ENCODE measurements at places on chromosomes 1 and 21. TPM values are rescaled to one million over a fixed set of nuclear protein-coding genes. Genes with fewer than 3 reads are reported as not detected.

CDC42 gene
- polyA plus RNA-seq = 369 TPM

SEC22B gene
- 42.8 TPM for polyA plus RNA-seq

F3 gene
- polyA plus RNA-seq = 41.2 TPM

MAEL gene
- polyA plus RNA-seq = 1.9 TPM

SMAP2 gene
- 25.2 TPM for polyA plus RNA-seq

- no peak for DNase-seq
Observed at GRCh38 chr1:43849670-43850069, 83.9 kb upstream of the ARTN start.

DNA sequence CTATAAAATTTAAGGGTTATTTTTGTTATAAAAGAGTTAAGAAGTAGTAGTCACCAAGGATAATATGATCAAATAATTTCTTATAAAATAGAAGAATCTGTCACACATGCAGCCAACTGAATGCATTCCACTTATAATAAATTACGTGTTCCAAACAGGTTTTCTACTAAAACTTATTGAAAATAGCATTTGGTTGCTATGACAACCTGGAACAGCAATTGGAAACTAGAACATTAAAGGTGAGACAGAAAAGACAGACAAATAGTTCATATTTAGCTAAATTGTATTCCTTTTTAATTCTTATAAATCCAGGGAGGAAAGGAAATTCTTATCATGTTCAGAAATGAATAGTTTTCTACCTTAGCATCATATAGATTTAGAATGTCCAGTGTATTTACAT is 9.1 kb upstream of the CHODL start:
- no peak for DNase-seq

- peak; percentile 42 for DNase-seq
Observed at GRCh38 chr1:44377925-44378784, 23.1 kb upstream of the ERI3 start.

- no peak for DNase-seq
Observed at GRCh38 chr1:32012709-32013385, 821 bp upstream of the KHDRBS1 start.

DNA sequence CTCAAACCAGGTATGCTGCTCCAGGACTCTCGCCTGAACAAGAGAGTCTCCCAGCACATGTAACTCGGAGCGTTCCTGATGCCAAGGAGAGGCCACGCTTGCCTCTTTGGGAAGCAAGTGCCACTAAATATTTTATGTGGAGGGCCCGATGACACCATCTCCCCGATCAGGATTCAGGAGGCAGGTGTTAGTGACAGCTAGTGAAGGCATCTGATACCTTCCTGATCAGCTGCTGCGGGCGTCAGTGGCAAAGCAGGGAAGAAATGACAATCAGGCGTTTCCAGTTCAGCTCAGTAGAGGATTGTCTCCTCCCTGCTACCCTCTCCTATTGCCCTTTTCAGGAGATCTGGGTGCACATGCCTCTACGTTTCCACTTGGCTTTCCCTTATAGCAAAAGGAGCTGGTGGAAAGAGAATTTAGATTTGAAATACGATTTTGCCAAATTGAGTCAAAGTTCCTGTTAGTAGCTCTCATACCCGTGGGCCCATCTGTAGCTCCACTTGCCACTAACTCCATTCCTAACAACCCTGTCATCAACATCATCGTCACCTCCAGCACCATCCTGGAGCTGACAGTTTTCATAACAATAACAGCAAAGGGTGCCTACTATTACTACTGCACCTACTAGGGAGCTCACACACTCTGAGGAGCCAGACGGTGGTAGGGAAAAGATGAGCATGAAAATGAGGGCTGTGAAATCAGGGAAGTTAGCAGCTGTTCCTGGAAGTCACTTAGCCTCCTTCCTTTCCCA is 21.6 kb downstream of the PLXNA2 start:
- no peak for DNase-seq

- DNase-seq = peak; percentile 30
Observed at GRCh38 chr1:235160383-235160956, 580 bp downstream of the RBM34 start.

GRCh38 chr1:100090471-100090870 is 42.3 kb downstream of the SASS6 start:
- DNase-seq = no peak

- DNase-seq = no peak
Observed at GRCh38 chr1:227420147-227420546, 101.9 kb upstream of the CDC42BPA start.

DNA sequence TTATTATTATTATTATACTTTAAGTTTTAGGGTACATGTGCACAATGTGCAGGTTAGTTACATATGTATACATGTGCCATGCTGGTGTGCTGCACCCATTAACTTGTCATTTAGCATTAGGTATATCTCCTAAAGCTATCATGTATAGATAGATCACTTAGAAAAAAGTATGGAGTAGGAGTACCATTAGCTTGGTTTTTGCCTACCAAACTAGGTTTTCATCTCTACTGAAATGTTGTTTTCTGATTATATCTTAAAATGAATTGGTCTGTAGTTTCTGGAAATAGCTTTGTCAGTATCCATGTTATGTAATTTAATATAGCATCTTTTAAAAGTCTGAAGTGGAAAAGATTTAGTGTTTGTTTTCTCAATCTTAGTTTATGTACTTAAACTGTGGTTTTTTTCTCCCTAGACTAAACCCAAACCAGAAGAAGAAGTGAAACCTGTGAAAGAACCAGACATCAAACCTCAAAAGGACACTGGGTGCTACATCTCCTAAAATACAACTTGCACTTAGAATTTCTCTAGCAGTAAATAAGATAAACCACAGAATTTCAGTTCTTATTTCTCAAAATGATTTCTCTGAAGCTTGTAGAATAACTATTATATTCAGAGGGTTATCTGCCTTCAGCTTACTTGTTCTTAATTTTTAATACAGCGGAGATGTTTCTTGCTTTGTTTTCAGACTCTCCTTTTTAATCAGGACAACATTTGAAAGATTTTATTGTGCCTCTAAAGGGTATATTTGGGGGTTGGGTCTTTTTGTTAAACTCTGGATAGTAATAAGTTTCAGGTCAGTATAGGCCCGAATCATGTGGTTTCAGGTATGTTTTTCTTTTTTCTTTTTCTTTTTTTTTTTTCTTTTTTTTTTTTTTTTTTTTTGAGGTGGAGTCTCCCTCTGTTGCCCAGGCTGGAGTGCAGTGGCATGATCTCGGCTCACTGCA is 4.5 kb upstream of the FAM177B start:
- DNase-seq = no peak

DNA sequence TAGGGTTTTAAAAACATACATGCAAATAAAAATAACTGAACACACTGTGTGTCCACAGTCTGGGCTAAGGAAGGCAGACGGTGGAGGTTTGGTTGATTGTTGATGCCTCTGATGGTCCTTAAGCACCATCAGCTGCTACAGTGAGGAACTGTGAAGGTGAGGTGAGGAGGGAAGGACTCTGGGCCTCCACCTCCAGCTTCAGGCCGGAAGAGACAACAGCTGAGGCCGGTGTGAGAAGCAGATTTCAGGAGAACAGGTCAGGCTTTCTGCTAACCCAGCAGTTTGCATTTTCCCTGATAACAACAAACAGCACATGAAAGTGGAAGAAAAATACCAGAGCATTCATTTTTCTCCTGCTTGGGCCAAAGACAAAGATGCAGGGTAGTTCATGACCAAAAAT is 189.9 kb upstream of the AJAP1 start:
- no peak for DNase-seq

DNA sequence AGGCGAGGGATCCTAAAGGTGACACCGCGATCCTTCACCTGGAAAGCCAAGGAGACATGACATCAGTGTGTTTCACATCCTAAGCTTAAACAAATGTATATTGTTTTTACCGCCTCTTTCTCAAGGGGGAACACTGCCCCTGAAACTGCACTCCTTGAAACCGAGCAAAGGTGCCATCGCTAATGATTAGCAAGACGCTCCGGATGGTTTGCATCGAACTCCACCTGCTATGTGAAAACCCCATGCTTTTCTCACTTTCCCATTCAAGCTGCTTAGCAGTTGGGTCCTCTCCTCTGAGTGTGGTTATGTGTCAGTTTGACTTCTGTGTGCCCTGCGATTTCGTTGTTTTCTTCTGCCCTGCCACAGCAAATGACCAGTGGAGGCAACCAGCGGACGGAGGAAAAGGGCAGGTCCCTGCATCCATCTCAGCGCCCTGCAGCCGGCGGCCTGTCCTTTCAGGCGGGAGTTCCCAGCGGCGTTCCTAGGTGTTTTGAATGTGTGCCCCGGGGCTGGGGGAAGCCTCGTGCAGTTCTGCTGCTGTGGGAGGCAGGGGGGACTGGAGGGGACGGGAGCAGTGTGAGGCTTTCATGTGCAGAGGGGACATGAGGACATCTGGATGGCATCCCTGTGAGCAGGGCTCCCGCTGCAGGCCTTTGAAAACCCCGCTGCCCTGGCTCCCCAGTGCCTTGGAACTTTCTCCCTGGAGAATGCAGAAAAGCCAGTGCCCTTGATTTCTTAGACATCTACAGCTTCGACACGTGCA is 16.1 kb downstream of the ZBTB18 start:
- no peak for DNase-seq

DNA sequence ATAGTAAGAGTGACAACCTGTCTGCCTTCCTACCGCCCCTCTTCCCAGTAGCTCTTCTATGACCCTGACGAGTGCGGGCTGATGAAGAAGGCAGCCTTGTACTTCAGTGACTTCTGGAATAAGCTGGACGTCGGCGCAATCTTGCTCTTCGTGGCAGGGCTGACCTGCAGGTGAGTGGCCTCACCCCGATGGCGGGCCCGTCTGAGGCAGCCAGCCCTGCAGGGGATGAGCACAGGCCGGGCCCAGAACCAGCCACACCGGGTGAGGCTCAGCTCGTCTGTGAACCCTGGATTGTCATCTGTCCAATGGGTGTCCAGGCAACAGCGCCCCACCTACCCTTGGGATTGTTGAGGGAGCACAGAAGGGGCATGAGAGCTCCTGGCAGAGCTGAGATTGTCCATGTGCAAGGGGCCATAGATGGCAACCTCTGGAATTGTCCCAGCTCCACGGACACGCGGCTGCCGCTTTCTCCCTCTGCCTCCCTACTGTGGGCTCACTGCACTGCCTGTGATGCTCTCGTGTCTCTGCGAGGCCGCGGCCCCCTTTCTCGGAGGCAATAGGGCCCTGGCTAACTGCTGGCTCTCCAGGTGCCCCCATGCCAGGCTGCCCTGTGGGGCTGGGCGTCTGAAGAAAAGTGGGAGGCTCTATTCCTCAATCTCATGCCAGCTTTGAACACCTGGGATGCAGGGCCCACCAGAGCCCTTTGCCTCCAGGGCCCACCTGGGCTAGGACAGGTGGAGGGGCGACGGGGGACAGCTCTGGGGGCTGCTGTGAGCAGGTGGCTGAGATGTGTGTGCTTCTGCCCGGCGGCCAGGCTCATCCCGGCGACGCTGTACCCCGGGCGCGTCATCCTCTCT is 50.0 kb upstream of the LRRC3 start:
- no peak for DNase-seq

DNA sequence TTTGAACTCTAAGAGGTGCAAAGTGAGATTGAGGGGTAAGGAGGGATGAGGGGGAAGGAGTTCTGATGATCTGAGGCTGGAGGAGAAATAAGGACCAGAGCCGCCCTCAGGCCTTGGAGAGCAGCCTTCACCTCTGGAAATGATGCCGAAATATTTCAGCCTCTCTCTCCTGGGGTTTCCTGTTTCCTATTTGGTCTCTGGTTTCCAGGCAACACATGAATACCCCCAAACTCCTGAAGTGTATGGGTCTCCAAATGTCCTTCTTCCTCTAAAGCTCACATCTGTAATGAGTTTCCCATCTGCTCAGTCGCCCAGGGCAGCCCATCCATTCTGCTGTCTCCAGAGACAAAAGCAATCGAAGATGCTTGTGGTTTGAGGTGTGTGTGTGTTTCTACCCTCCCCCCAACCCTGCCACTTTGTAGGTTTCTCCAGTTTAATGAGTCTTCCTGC is 52.0 kb upstream of the FAM20B start:
- peak; percentile 16 for DNase-seq

GRCh38 chr1:109371341-109371739 is 26.4 kb downstream of the SORT1 start:
- DNase-seq = no peak

GRCh38 chr1:183283286-183283685 is 97.2 kb downstream of the LAMC2 start:
- DNase-seq = no peak

DNA sequence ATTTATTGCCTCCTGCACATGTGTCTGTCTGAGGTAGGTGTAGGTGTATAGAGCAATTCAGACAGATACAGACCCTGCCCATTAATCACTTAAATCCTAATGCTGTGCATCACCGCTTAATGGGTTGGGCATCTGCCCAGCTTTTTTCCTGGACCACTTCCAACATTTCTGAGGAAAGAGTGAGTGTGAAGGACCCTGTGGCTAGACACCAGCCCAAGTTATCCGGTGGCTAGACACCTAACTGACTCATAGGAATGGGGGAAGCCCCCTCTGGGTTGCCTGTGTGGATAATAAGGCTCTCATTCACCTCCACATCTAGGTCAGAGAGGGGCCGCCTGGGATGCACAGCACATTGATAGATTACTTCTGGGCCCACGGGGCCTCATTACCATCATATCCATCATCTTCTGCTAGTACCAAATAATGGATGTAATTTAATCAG is 121.1 kb upstream of the RAVER2 start:
- no peak for DNase-seq

- DNase-seq = no peak
Observed at GRCh38 chr1:15067148-15067547, 86.4 kb upstream of the TMEM51 start.

DNA sequence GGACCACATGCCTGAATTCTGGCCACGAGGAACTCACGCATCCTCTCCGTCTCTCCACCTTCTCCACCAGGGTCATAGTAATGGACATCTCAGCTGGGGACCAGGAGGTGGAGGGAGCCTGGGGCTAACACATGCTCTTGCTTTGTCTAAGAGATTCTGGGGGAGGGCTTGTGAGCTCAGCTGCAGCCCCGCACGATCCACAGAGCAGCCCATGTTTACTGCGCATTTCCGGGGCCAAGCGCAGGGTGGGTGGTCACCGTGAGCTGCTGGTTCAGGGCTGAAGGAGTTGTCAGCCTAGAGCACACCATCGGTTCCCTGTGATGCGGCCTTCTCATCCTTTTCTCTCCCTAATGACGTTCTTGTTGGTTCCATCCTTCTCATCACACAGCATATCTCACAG is 7.5 kb upstream of the TFF2 start:
- no peak for DNase-seq

GRCh38 chr1:213980906-213981305 is 6.9 kb upstream of the PROX1 start:
- DNase-seq = no peak

- no peak for DNase-seq
Observed at GRCh38 chr1:211574705-211575104, 4.3 kb downstream of the SLC30A1 start.

DNA sequence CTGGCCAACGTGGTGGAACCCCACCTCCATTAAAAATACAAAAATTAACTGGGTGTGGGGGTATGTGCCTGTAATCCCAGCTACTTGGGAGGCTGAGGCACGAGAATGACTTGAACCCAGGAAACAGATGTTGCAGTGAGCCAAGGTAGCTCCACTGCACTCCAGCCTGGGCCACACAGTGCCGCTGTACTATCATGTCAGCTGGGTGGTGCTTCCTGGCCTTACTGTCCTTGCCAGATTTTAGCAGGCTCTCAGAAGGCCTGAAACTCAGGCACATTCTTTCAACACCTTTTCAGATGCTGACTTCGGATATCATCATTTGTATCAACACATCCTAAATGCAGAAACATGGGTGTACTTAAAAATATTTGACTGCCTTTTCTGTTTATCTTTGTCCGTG is 31.6 kb upstream of the NBL1 start:
- no peak for DNase-seq

Measured in renal pelvis (tissue), 12 donors.